Stimulated activated CD4-positive, alpha-beta T cell treated with anti-CD3 and anti-CD28 coated beads, Interleukin-12 subunit alpha, Interleukin-12 subunit beta, amount 100 ng/mL, for 4 hours (primary cell): ENCODE measurements at places on chromosomes 3 and 15.

GRCh38 chr3:29354894-29355293 lies 74.0 kb downstream of the RBMS3 start:
- no peak for DNase-seq

GRCh38 chr15:101406036-101406435 lies 83.5 kb downstream of the PCSK6 start:
- DNase-seq: no peak

- no peak for DNase-seq
Observed at GRCh38 chr3:188064831-188065493, 89.0 kb upstream of the LPP start.

GRCh38 chr3:152902141-152902669 lies 67.3 kb downstream of the P2RY1 start:
- no peak for DNase-seq

DNA sequence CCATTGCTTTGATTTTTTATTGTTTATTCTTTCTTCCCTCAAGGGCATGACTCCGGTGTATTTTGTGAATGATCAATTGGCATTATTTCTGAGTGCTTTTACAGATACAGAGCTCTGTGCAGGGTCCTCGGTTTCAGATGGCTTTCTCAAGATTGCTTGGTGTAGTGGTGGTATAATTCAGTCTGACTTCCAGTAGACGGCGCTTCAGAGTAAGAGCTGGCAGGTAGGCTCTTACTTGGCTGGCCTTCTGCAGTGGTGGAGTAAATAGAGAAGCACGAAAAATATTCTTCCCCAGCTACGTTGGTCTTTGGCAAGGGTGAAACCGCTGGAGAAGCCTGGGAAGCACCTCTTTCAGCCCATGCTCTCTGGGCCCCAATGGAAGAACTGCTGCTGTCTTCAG lies 723.0 kb upstream of the BCHE start:
- DNase-seq: no peak

DNA sequence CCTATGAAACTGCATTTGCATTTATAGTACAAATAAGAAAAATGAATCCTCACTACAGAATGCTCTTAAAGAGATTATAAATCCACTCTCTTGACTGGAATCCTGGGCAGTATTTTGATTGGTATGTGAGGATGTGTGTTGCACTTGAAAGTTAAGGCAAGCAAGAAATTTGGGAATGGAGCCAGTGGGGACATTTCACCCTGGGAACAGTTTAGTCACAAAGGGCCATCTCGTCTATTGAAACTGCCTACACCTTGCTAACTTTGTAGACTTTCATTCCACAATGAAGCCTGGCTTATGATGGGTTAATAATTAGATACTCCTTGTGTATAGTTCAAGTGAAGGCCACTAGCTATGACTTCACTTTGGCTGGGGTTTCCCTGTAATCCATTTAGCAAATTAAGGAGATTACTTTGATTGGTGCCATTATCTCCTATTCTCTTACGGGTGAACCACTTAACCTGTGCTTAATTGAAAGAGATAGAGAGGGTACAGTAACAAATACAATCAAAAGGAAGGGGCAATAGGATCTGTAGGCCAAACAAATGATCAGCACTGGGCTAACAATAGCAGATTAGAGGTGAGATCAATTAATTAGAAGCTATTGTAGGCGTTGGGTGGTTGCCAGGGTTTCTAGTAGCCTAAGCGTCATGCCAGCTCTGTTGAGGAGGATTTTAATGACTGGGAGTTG lies 146.9 kb upstream of the RARB start:
- no peak for DNase-seq

GRCh38 chr3:126548556-126549466 lies 9.9 kb downstream of the C3orf22 start:
- no peak for DNase-seq

DNA sequence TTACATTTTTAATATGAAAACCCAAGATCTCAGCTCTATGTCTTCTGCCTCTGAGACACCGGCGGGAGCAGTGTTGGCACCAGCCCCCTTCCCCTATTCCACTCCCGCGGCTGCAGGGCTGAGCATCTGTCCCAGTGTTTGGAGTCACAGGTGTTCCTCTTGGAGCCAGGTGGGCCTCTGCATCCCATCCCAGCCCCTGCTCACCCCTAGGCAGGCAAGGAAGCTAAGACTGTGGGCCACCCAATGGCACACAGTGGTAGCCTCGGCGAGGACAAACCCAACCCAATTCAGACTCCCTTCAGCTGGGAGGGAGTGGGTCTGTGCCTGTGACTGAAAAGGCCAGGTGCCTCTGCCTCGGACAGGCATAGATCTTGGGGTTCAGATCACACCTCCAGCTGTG lies 3.1 kb downstream of the CHST13 start:
- no peak for DNase-seq

GRCh38 chr3:58719684-58720083 lies 53.1 kb upstream of the FAM3D start:
- no peak for DNase-seq

DNA sequence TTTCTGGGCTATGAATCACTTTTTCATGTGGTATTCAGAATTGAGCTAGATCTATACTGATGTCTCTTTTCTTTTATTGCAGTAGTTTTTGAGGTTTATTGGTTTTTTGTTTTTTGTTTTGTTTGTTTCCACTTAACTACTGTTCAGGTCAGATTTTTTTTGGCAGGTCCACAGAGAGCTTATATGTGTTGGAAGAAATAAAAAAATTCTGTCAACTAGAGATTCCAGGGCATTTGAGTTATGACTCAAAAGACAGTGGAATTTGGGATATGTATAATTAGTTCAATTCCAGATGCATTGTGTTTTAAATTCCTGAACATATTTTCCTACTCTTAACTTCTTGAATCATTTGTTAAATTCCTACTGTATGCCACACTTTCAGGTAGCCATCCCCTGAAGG lies 727.2 kb downstream of the SI start:
- no peak for DNase-seq

DNA sequence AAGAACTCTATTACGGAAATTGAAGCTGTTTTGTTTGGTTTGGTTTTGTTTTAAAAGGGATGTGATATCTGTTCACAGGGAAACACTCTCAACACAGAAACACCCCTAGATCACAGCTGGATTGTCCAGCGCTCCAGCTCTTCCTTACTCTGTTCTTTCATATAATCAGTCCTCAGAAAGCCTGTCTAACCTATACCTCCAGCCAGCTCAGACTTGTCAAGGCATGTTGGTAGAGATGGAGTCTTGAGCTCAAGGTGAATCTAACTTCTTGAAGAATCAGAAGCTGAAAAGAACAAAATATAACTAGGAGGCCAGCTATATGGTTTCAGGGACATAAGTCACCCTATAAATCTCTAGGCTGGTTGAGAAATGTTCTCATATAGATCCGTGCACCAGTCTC lies 110.2 kb upstream of the EPHA3 start:
- no peak for DNase-seq

GRCh38 chr15:41603941-41604911 lies 45.2 kb downstream of the TYRO3 start:
- peak; percentile 41 for DNase-seq

DNA sequence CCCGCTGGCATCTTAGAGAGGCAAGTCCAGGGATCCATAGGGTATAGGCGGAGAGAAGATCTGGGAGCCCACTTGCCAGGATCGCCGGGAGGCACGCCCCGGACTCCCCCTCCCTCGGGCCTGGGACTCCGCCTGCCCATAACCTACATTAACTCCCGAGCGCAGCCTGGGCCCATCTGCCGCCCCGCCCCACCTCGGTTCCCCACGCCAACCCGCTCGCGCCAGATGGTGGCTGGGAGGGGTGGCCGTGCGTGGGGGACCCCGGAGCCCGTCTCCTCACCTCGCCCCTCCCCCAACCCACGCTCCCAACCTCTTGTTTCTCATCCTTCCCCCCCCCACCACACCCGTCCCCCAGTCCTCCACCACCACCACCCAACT lies 1.7 kb upstream of the DLL4 start:
- DNase-seq: no peak

GRCh38 chr3:61981060-61981459 lies 392.3 kb downstream of the FEZF2 start:
- no peak for DNase-seq

DNA sequence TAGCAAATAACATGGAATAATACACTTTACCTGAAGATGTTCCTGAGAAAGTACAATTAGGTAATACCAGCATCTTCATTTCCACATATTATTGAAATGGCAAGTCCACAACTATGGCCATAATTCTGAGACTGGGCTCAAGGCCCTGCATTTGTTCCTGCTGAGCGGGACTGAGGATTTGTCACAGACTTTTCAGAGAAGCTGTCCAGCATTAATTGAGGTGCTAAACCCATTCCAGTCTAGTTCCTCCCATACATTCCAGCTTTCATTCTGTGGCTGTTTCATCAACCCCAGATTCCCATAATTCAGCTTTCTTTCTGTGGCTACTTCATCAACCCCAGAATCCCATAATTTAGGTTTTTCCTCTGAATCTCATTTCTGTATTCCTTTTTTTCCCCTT lies 293.4 kb upstream of the GBE1 start:
- no peak for DNase-seq

DNA sequence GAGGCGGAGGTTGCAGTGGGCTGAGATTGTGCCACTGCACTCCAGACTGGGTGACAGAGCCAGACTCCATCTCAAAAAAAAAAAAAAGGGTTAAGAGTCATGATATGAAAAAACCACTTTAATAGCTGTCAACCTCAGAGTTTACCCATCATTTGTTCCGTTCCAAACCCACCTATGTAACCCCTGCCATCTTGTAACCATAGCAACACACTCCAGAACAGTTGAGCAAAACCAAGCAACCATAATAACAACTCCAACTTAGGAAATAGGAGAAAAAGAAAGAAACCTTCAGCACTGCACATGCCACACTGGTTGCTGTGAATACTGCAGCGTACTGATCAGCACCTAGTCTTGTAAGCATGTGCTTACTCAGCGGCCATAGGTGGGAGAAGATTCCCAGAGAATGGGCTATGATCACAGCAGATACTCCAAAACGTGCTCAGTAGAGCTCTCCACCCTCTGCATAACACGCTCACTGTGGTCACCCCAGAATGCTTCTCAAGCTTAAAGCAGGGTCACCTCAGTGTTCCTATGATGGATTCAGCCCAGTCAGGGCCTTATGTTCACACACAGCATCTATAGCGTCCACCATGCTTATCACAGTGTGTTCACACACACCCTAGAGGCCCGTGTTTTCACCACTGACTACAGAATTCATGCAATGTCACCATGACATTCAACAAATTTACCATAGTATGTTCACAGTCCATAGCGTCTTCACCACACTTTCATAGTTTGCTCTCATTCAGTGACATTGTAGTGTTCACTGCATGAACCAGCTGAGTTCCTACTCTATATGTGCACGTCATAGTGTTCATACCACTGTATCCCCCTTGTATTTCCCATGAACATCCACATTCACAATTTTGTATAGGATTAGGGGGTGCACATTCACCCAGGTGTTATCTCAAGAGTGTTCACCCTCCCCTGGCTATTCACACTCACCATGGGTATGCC lies 6.5 kb upstream of the CILP start:
- no peak for DNase-seq

DNA sequence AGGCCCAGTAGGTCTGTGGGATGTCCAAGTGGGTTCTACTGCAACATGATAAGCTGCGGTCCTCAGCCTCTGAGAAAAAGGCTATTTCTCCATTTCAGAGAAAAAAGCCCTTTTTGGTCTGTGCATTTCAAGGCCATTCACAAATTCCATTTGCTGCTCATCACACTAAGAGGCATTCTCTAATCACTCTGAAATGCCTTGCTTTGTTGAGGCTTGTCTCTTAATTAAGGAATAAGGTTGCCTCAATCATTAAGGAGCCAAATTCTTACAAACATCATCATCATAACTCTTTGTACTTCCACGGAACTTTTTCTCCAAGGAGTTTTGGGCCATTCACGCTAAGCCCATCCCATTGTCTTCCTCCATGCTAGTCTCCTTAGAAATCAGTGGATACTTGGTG lies 74.4 kb downstream of the BOC start:
- DNase-seq: no peak

DNA sequence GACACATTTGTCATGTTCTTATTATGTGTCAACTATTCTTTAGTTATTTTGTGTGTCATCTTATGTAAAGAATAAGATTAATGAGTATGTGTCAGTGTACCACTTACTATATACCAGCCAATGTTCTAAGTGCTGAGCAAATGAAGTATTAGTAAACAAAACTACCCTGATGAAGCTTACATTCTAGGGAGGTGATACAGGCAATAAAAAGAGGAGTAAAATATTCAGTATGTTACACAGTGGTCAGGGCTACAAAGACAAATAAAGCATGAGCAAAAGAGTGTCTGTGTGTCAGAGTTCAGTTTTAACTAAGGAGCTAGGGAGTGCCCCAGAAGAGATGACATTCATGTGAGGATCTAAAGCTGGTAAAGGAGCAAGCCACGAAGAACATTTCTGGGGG lies 79.1 kb downstream of the TRPC1 start:
- no peak for DNase-seq

DNA sequence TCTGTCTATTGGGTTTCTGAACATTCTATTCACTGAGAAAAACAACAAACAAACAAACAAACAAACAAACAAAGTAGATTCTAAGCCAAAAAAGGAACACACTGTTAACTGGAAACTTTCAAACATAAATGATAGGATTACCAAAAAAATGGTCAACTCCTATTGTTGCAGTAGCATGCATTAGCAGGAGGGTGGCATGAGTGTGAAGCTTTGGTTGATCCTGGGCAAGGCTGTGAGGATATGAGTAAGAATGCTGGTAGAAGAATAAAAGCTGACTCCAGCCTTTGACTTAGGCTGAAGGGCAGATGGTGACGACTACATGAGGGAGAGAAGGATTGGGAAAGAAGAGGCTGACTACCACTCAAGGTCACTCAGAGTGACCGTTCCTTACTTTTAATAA lies 810.3 kb downstream of the VGLL3 start:
- DNase-seq: no peak

GRCh38 chr3:14425581-14426304 lies 23.3 kb downstream of the SLC6A6 start:
- no peak for DNase-seq

GRCh38 chr3:46573701-46574100 lies 7.6 kb upstream of the LRRC2 start:
- no peak for DNase-seq

DNA sequence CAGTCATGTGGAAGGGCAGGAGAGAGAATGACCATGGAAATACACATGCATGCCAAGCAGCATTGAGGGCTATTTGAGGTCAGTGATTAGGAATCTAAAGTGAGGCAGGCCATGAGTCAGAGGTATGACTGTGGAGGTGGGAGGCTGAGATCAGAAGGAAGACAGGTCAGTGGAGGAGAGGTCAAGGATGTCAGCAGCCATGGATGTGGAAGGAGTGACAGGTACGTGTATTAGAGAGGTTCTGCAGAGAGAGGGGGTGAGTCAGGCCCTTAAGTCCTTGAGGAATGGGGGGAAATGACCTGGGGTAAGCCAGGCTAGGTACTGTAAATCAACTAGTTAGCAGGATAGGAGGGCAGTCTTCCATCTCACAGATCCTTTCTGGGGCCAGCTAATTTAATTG lies 166.6 kb downstream of the ANO10 start:
- DNase-seq: no peak

GRCh38 chr3:79602385-79602784 lies 165.4 kb downstream of the ROBO1 start:
- DNase-seq: no peak

GRCh38 chr3:71111784-71112440 lies 471.6 kb downstream of the FOXP1 start:
- DNase-seq: no peak
